ENCODE measurements at places on chromosomes 5 and 9.

- no peak for DNase-seq
Measured at GRCh38 chr9:120388003-120388855, 191.7 kb downstream of the CDK5RAP2 start.

DNA sequence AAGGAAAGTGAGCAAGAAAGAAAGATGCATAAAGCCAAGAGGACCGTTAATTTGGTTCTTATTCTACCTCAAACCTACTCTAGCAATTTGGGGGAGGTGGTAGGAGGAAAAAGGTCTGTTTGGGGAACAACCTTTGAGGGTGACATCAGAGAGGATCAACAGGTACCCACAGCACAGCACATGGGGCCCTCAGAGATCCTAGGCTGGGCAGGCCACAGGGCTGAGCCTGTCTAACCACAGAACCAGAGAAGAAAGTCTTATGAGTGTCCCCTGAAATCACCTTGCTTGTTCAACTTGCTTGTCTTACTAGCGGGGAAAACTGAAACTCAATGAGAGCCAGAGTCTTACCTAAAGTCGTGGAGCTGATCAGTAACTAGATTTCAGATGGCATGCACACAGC lies 385.2 kb downstream of the SPOCK1 start:
- no peak for DNase-seq

DNA sequence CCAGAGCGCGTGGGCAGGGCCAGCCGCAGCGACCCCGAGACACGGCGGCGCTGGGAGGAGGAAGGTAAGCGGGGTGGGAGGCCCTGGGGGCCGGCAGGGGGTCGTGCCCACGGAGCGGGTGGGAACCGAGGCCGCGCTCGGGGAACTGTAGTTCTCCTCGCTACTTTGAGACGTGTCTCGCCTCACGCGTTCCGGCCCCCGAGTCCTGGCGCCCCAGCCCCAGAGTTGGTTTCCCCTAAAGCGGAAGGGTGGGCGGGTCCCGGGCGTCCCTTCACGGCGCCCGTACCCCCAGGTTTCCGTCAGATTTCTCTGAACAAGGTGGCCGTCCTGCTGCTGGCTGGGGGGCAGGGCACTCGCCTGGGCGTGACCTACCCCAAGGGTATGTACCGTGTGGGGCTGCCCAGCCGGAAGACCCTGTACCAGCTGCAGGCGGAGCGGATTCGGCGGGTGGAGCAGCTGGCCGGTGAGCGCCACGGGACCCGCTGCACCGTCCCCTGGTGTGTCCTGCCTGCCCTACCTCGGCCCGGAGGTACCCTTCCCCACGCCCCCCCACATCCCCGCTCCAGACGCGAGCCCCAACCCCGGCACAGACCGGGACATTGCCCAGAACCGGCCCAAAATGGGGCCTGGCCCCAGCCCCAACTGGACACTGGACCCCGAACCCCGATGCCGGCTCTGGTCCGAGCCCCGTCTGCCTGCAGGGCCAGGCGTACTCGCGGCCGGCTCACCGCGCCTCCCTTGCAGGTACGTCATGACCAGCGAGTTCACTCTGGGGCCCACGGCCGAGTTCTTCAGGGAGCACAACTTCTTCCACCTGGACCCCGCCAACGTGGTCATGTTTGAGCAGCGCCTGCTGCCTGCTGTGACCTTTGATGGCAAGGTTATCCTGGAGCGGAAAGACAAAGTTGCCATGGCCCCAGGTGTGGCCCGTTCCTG lies 709 bp downstream of the UAP1L1 start:
- DNase-seq, result no peak

DNA sequence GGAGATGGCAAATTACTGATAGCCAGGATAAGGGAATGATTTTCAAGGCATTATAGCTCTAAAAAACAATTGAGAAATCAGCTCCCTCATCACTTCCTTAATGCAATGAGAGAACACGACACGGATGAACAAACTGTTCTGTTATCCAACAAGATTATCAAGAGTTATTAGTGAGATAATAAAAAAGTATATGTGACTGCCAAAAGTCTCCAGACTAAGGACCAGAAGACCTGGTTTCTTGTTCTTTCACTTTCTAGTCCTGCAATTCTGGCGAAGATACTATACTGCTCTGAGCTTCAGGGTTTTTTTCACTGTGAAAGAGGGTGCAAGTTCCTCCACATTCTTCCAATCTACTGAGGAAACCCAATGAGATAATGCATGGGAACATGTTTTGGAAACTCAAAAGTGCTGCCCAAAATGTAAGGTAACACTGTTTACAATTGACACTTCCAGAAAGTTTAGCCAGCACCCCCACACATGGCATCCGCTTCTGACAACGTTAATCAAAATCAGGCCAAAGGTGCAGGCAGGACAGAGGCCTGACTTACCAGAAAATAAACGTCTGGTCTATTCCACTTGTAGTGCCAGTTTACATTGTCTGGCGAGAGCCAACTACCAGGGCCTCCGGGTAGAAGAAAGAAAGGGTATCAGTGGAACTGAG lies 254.2 kb downstream of the DOCK8 start:
- no peak for DNase-seq

DNA sequence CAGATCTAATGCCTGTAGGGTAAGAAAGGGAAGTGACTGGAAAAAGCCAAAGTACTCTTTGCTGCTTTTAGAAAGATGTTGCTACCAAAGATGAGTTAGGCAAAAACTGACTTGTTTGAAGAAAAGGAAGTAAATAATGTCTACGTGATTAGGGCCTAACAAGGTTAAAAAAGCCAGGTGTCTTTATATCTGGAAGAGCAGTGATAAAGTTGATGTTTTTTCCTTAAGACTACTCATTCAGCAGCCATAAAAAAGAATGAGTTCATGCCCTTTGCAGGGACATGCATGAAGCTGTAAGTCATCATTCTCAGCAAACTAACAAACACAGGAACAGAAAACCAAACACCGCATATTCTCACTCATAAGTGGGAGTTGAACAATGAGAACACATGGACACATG lies 13.5 kb upstream of the AMACR start:
- DNase-seq, result no peak

DNA sequence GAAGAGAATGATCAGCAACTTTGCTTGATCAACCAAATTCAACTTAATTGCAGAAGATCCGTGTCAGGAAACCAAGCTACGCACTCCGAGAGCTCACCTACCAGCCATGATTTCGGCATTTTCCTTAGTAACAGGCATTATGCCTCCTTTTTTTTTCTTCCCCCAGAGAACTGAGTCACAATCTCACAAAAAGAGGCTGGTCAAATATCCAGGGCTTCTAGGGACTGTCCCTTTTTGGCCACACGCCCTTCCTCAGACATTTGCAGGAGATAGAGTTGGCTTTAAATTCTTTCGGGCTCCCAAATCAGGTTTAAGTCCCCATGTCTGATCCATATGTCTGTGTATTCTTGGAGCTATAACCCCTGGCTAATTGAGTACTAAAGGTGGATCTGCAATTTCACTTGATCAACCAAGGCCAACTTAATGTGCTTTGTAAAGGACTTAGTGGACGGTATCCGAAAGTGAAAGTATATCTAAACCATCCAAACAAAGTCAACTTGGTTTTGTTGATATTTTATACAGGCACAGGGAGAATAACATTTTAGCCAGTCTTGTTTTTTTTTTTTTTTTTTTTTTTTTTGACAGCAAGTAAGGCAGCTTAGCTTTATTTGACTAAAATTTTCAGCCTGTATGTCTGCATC lies 100.8 kb upstream of the TBCA start:
- DNase-seq, result no peak

- DNase-seq, result no peak
Measured at GRCh38 chr5:62576570-62577170, 1.9 kb upstream of the LRRC70 start.

DNA sequence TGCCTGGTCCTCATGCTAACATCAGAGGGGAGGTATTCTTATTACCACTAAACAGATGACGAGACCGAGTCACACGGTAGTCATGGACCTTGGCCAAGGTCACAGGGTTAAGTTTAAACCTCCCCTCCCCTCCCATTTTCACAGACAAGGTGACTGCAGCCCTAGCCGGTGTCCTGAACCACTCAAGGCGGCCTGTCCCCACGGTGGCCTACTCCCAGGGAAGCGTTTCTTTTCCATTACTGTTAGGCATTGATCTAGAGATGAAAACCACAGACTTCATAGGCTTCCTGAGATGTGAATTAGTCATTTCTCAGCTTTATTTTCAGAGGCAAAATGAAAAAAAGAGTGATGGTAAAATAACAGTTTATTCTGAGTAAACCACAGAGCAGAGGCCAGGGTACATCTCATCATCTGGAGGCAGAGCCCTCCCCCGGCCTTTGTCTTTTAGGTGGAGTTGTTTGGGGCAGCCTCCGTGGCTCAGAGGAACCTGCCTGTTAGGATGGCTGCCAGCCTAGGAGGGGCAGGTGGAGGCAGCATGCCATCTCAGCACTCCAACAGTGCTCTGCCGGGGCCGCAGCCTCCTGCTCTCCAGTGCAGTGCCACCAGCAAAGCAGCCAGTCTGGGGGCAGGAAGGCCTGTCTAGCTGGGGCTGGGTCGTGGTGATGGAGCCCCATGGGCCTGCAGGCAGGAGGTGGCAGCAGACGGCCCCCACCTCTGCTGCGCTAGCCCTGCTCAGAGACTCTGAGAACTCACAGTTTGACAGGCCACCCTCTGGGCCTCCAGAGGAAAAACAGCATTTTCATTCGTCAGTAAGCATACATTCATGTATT lies 71.2 kb downstream of the RAPGEF1 start:
- DNase-seq, result peak; percentile 33

DNA sequence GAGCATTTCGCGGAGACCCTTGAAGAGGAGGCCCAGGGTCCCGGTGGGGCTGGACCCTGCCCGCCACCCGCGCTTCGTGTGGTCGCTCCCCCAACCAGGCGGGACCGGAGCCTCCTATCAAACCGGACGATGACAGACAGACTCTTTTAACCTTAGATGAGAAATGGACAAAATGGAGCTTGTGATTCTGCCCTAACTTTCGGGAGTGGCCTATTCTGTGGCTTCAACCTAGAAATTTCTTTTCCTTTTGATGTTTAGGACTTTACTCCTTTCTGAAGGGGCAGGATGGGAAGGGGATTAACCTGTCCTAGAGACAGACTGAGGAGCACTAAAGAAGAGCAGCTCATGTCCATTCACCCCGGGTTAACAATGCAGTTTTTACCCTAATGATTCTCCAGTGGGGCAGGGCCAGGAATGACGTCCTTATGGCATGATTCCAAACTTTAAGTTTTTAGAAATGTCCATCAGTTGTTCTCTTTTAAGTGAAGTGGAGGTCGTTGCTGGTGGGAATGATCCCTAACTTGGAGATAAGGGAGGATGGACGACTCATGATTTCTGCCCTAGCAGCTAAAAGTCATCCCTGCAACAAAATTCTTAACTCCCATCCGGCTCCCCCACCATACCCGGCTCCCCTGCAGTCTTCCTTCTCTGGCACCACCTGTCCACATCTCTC lies 1.0 kb downstream of the NIPSNAP3A start:
- peak; percentile 28 for DNase-seq

Data from NCI-H1694 treated with DMSO at 0.1 percent for 48 hours (cell line).